ENCODE measurements at places on chromosomes 13 and 19.
A peak's percentile ranks its signal among the peaks of the same experiment; 100 is the strongest.

DNA sequence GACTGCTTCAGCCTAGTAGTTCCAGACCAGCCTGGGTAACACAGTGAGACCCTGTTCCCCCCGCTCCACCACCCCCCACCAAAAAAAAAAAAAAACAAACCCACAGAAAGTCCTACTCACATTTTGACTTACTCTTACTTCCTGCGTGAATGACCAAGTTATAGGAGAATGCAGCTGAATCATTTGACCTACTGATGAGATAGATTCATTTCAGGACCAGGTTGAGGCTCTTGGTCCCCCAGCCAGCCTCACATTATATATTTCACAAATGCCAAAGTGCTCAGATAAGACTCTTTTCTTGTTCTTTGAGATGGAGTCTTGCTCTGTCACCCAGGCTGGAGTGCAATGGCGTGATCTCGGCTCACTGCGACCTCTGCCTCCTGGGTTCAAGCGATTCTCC lies 70.2 kb downstream of the KLF5 start:
- no peak for DNase-seq

DNA sequence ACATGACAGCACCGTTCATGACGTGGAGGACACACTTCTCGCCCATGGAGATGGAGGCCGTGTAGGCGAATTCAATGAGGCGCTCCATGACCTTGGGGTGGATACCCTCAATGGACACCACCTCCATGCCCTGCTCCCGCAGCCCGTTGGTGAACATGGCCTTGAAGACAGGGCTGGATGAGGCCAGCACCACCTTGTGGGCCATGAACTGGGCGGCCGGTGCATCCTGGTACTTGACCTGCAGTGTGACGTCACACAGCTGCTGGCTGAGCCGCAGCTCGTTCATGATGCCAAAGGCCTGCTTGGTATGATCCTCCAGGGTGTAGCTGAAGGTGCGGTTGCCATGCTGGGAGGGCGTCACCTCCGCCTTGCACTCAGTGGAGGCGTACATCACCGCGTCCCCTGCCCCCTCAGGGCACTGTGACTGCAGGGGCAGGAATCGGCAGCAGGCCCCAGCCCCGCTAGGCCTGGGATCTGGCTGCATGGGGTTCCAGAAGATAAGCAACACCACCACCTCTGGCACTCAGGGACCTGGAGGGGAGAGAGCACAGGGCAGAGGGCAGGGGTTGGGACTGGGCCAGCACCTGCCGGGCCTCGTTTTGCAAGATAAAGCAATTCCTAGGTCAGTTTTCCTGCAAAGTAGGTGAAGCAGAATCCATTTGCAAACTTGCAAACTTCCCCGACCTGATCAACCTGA lies 3.5 kb downstream of the KEAP1 start:
- DNase-seq = no peak

- DNase-seq = no peak
Measured at GRCh38 chr13:79709471-79709870, 228.5 kb downstream of the NDFIP2 start.

GRCh38 chr19:7674010-7675005 lies 2.6 kb upstream of the MCEMP1 start:
- peak; percentile 31 for DNase-seq

GRCh38 chr19:24127601-24128000 lies 40.6 kb downstream of the ZNF254 start:
- DNase-seq = no peak

DNA sequence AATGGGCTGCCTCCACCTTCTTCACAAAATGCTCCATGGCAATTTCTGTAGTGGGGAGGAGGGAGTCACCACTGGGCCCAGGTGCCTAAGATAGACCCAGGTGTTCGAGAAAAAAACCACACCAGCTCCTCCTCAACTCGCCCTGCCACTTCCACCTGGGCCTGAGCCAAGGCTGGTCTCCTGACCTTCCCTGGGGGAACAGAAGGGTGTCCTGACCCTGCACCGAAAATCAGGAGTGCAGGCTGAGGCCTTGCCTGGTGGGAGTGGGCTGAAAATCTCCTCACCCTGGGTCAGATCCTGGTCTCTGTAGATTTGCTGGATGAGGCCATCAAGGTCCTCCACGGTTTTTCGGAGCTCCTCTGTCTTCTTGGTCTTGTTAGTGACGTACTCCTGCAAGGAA lies 17.6 kb upstream of the AKAP8 start:
- DNase-seq = no peak

All from activated naive CD4-positive, alpha-beta T cell treated with anti-CD3 and anti-CD28 coated beads, Interleukin-2, amount 50 U/mL, for 16 hours (primary cell).